ENCODE measurements at places on chromosomes 6 and 20.

DNA sequence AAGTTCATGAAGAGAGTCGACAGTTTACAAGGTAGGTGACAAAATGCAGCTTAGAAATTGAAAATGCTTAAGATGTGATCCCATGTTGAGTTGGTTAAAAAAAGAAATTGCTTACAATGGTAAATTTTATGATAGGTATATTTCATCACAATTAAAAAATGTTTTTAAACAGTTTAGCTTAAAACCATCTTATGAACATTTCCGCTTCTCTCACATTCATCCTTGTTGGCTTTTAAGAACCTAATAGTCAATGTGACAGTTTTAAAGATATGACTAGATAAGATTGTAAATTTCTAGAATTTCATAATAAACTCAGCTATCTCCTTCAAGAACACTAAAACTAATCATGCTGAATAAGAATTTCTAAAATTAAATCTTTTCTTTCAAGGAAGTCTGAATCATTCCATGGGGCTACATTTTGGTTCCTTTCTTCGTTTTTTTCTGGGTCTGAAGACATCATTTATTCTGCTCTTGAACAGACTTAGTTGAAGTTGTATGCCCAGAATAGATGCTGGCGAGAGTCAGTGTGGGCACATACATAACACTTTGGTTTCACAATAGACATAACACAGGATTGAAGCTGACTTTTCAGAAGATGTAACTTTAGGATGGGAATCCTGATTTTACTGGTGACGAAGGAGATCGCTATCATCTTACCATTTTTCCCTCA, 35.9 kb upstream of the LTV1 start:
- DNase-seq: no peak

DNA sequence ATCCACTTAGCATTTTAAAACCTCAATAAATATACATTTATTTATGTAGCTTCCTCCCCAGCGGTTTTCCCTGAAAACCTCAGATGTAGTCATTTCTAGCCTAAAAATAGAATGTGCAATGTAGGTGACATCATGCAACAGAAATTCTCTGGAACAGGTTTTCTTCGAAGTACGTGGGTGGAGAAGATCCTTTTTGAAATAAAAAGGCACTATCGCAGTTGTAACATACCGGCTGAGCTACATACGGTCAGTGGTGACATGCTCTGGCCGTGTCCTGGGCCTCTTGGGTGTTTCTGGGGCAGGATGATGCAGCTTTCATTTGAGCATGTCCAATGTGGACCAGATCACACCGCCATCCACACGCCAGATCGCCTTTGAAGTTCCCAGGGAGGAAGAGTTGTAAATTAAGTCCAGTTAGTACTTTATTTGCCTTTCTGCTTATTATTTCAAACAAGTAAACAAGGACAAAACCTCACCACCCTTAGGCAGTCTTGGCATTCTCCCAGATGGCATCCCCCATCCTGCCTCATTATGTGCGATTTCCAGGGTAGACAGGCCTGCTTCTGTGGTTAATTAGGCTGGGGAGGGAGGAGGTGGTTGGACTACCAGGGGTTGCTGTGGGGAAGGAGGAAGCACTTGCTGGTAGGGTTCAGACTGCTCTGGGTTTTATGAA, 109.5 kb upstream of the CLDN20 start:
- DNase-seq: no peak

DNA sequence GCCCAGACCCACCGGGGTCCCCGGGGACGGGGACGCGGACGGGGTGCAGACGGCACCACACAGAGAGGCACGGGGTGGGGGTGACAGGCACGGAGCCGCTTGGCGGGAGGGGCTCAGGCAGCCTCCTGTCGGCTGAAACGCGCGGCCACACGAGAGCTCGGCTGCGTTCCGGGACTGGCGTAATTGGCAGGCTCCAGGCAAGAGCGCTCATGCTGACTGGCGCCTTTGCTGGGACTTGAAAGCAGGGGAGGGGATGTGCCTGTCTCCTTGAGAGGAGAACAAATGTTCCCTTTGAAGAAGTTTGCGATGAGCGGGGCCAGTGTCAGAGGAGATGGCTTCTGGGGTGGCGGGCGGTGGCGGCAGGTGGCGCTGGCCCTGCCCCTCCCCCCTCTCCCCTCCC, 25.8 kb downstream of the BHLHE23 start:
- DNase-seq: peak; percentile 56

DNA sequence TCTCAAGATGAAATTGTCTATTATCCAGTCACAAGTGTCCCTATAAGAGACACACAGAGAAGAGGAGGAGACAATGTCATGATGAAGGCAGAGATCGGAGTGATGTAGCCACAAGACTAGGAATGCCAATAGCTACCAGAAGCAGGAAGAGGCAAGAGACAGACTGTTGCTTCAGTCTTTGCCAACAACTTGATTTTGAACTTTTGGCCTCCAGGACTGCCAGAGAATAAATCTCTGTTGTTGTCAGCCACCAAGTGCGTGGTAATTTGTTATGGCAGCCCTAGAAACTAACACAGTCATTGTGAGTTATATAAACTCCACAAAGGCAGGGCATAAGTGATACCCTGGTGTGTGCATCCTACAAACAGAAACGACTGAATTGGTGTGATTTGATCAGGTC, 517.0 kb downstream of the BTBD3 start:
- no peak for DNase-seq

DNA sequence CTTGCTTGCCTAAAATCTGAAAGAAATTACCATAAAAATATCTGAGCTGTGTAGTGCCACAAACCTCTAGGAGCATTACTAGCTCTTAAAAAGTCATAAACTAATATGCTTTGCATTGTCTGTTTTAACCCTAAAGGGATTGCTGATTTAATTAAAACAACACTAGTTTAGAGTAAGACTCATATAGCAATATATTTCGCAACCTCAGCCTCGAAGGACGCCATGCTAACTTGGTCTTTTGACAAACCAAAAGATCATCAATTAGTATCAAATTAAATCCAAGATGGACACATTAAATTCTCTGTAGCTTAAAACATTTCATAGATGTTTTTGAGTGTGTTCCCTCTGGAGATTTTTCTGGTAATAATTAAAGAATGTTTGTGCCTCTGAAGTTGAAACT, 74.8 kb upstream of the KCNQ5 start:
- no peak for DNase-seq

DNA sequence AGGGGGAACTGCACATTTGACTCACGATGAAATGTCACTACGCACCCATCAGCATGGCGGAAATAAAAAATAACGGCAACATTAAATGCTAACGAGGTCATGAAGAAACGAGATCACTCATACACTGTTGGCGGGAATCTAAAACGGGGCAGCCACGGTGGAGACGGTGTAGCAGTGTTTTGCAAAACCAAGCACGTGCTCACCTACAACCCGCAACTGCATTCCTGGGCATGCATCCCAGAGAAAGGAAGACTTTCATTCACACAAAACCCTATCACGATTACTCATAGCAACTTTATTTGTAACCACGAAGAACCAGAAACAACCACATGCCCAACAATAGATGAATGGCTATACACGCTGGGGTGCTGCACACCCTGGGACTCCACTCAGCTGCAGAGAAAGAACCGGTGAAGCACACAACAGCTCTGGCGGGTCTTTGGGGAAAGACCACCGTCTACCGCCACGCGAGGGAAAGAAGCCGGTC, 77.0 kb downstream of the YTHDF1 start:
- DNase-seq: no peak

- no peak for DNase-seq
Measured at GRCh38 chr6:110547266-110547964, 71.0 kb upstream of the SLC22A16 start.

- DNase-seq: no peak
Measured at GRCh38 chr20:17620371-17621228, 50.7 kb downstream of the DSTN start.

DNA sequence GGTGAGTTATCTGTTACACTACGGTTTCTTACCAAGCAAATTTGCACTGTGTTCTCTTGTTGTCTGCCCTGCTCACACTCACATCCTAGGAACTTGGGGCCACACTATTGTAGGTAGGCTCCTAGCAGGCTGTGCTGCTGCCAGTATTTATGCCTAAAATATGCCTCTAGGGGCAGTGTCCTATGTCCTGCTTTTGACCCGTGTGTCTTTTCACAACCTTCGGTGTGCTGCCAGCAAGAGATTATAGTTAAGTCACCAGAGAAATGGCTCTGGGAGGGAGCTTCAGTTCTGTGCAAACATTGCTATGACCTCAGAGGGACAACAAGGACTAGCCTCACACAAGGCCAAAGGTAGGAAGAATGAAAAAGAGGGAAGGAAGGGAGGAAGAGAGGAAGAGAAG, 8.9 kb upstream of the TAAR5 start:
- no peak for DNase-seq

DNA sequence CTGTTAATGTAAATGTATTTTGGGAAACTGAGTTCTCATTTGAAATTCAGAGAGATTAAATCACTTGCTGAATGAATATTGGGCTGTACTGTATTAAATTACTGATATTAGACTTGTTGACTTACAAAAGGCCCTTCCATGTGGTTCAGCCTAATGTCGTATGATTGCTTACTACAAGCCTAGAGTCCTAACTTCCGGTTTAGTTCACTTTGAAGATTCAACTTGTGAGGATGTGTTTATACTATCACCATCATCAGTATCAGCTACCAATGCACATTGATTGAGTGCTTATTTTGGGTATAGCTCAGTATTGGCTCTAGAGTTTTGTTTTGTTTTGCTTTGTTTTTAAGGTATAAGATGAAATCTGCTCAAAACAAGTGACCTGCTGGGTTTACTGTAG, 48.3 kb downstream of the FAM217A start:
- DNase-seq: no peak

GRCh38 chr6:1144842-1145767, 166.8 kb upstream of the FOXQ1 start:
- no peak for DNase-seq

DNA sequence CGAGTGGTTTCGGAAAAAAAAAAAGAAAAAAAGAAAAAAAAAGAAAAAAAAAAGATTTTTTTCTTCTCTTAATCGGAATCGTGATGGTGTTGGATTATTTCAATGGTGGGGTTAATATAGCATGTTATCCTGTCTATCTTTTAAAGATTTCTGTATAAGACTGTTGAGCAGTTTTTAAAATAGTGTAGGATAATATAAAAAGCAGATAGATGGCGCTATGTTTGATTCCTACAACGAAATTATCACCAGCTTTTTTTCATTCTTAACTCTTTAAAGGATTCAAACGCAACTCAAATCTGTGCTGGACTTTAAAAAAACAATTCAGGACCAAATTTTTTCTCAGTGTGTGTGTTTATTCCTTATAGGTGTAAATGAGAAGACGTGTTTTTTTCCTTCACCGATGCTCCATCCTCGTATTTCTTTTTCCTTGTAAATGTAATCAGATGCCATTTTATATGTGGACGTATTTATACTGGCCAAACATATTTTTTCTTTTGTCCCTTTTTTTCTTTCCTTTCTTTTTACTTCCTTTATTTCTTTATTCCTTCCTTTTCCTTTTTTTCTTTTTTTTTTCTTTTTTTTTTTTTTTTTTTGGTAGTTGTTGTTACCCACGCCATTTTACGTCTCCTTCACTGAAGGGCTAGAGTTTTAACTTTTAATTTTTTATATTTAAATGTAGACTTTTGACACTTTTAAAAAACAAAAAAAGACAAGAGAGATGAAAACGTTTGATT, 3.6 kb downstream of the SOX4 start:
- no peak for DNase-seq

DNA sequence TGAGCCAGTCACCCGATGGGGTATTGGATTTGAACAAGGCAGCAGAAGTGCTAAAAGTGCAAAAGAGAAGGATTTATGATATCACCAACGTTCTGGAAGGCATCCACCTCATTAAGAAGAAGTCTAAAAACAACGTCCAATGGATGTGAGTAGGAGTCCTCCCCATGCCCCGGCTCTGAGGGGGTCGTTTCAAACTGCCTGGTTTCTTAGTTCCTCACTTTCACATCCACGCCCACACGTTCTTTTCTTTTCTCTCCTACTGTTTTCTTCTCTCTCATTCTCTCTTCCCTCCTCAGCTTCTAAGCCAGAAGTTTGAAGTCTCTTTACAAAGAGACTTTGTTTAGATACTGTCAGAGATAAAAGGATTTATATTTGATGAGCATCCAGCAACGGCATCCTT, 53.0 kb upstream of the CDKAL1 start:
- DNase-seq: no peak

GRCh38 chr6:86355271-86355670, 582.1 kb upstream of the HTR1E start:
- no peak for DNase-seq

DNA sequence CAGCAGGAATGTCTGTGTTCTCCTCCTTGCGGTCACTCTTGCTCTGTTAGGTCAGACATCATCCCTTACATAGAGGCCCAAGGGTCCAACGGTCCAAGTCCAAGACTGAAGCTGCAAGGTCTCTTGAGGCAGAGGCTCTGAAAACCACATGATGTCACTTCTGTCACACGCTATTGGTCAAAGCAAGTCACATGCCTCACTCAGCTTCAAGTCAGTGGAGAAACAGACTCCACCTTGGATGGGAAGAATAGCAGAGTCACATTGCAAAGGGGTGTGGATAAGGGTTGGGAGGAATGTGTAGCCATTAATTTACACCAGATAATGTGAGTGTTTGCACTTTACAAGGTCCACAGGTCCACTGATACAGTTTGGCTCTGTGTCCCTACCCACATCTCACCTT, 17.5 kb downstream of the SLC52A3 start:
- no peak for DNase-seq

GRCh38 chr6:152750694-152751093, at the start of gene VIP:
Gene VIP (plus strand): TSS chr6:152750797. CDS start chr6:152752178, 1,381 bp downstream.
- DNase-seq: no peak

- DNase-seq: no peak
Measured at GRCh38 chr20:16081421-16081820, 491.8 kb downstream of the KIF16B start.

- no peak for DNase-seq
Measured at GRCh38 chr6:146938266-146938665, 266.0 kb upstream of the STXBP5 start.

- DNase-seq: no peak
Measured at GRCh38 chr6:14500809-14501208, 383.2 kb downstream of the CD83 start.

DNA sequence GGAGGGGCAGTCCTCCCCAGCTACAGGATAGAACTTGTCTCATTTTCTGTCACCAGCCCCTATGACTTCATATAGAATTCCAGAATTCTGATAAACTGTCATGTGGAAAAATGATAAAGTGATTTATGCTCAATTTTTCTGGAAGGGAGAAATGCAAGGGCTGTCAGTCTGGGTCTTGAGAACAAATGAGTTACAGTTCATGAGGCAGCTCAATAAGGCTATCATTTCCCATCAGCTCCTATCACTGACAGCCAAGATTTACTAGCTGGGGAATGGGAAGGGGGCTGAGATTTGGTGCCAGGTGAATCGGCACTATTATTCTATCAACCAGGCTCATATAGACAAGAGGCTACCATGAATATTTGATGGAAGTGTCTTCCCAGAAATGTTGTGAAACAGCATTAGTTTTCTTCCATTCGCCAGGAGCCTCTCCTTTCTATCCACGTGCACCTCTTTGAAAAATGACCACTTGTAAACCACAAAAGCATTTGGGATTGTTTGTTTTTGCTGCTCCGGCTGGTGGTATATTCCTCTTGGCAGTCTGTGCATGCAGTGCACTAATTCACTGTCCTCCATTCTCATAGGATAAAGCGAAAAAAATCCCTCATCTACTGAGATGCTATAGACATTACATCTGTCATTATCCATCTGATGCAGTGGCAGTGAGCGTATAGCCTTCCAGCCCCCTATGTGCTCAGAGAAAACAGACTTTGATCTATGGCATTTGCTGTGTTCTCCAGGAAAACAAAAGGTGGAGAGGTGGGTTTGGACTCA, 528.7 kb upstream of the RNF217 start:
- no peak for DNase-seq

GRCh38 chr6:10363911-10364310, 51.0 kb downstream of the TFAP2A start:
- no peak for DNase-seq

Data from stimulated activated naive CD4-positive, alpha-beta T cell (primary cell).